A549 treated with CORT108297 at 1 μM for 4 hours (cell line): ENCODE measurements at places on chromosomes 5 and 9. TPM values are rescaled to one million over a fixed set of nuclear protein-coding genes. Genes with fewer than 3 reads are reported as not detected.

Gene ANKRD33B
- 8.2 to 12.4 TPM (median 10.8 TPM) in 5 replicates for total RNA-seq

Gene SLC22A4
- total RNA-seq = 4.0 to 4.9 TPM (median 4.3 TPM) in 5 replicates

Gene IL5
- not detected in 5 replicates for total RNA-seq

Gene HAVCR2
- total RNA-seq = 0.21 to 0.39 TPM (median 0.35 TPM) in 5 replicates

Gene PKN3
- 11.0 to 19.9 TPM (median 15.3 TPM) in 5 replicates for total RNA-seq

Gene STRBP
- total RNA-seq = 13.5 to 17.1 TPM (median 14.5 TPM) in 5 replicates

Gene SLC6A3
- 0.05 to 0.09 TPM (median 0.07 TPM) in 5 replicates for total RNA-seq

Gene GAPT
- not detected in 5 replicates for total RNA-seq

Gene TNFSF15
- total RNA-seq = 0.21 to 0.40 TPM (median 0.25 TPM) in 5 replicates

Gene PCDHAC2
- 2.9 to 3.6 TPM (median 3.2 TPM) in 5 replicates for total RNA-seq

Gene KCNT1
- total RNA-seq = 0.01 to 0.06 TPM in 2 of 5 replicates, not detected in the others

Gene RLN1
- 0.10 TPM in 1 of 5 replicates, not detected in the others for total RNA-seq

Gene EDIL3
- total RNA-seq = 0.15 to 0.48 TPM (median 0.21 TPM) in 5 replicates

Gene C9orf152
- 0.05 to 0.12 TPM (median 0.05 TPM) in 4 of 5 replicates, not detected in the other for total RNA-seq

Gene TEK
- total RNA-seq = 0.02 to 0.06 TPM (median 0.03 TPM) in 5 replicates

Gene OR13F1
- total RNA-seq = not detected in 5 replicates

Gene ZBTB6
- total RNA-seq = 4.8 to 6.3 TPM (median 5.4 TPM) in 5 replicates

Gene IRGM
- total RNA-seq = 0.07 to 0.16 TPM (median 0.09 TPM) in 4 of 5 replicates, not detected in the other

Gene CTSV
- 11.6 to 15.8 TPM (median 13.0 TPM) in 5 replicates for total RNA-seq

Gene SLC34A1
- 0.02 TPM in 1 of 5 replicates, not detected in the others for total RNA-seq

Gene MAMDC4
- total RNA-seq = 1.7 to 6.8 TPM (median 5.1 TPM) in 5 replicates

Gene CDC20B
- 0.07 to 0.11 TPM (median 0.09 TPM) in 5 replicates for total RNA-seq
